Lung microvascular endothelial cell (primary cell): ENCODE measurements at places on chromosomes 3 and 15. TPM values are rescaled to one million over a fixed set of nuclear protein-coding genes. Genes with fewer than 3 reads are reported as not detected.

GRCh38 chr3:168501570-168501969, 405.8 kb upstream of the GOLIM4 start:
- no peak for DNase-seq

The CKMT1A gene
- not detected in 2 replicates for total RNA-seq

- DNase-seq = no peak
Observed at GRCh38 chr3:3745693-3746092, 53.5 kb upstream of the LRRN1 start.

- no peak for DNase-seq
Observed at GRCh38 chr3:126527455-126528211, 3.7 kb downstream of the CHST13 start.

DNA sequence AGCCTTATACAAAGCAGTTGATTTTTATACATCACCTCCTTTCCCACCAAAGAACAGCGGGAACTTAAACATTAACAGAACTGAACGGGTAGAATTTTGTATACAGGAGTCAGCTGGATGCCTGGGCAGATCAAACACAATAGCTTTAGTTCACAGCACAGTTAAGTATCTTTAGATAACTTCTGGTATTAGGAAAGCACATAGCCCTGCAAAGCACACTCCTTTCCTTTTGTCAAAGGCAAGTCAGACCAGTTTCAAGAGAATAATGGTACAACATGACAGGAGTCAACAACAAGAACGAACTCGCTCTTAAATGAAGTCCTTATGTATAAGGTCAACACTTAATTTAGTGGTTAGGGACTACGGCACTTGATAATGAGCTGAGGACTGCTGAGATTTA, 26.3 kb downstream of the ABCC5 start:
- no peak for DNase-seq

- peak; percentile 52 for DNase-seq
Observed at GRCh38 chr3:141411251-141411771, 43.0 kb downstream of the ZBTB38 start.

- peak; percentile 28 for DNase-seq
Observed at GRCh38 chr15:74782259-74783071, 585 bp downstream of the CSK start.

DNA sequence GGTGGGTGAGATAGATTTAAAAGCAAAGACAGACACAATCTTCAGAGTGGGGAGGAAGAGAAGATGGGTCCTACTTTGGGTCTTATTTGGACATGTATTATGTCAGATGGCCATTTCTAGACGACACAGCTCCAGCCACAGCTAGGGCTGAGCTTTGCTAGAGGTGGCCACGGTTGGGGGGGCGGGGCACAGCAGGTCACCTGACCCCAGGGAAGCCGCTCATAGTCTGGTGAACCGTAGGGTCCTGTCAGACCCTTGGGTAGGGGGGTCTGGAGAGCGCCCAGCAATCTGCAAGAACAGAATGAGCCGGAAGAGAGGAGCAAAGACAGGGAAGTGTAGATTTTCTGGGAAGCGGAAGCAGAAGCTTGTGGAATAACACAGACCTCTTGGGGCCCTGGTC, 6.6 kb downstream of the EPB42 start:
- no peak for DNase-seq

- no peak for DNase-seq
Observed at GRCh38 chr15:91927585-91927984, 74.1 kb downstream of the SLCO3A1 start.

DNA sequence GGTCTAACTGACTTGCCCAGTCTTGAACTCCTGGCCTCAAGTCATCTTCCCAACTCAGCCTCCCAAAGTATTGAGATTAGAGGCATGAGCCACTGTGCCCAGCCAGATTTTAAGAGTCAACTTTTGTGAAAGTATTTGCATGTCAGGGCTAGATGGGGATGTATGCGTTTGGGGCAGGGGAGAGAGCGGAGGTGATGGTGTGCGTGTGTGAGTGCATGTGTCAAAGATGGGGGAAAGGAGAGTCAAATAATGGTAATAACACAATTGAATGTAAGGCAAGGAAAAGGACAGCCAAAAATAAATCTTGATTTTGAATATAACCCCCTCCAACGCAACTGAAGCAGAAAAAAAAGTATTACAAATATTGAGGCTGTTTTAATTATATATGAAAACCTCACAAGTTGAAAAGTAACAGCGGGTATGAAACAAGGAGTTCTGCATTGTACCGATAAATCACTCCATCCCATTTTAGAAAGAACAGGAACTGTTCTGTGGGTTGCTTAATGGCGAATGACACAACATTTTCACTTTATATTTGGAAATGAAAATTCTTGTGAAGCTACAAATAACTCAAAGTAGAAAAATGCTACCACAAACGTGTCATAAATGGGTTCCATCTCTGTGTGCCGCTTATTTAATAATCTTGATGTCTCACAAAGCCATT, 29.9 kb upstream of the LDHAL6B start:
- no peak for DNase-seq

The RGMA gene
- 0.20 and 0.22 TPM in 2 replicates for total RNA-seq

The CLEC3B gene
- 0.20 and 0.22 TPM in 2 replicates for total RNA-seq

DNA sequence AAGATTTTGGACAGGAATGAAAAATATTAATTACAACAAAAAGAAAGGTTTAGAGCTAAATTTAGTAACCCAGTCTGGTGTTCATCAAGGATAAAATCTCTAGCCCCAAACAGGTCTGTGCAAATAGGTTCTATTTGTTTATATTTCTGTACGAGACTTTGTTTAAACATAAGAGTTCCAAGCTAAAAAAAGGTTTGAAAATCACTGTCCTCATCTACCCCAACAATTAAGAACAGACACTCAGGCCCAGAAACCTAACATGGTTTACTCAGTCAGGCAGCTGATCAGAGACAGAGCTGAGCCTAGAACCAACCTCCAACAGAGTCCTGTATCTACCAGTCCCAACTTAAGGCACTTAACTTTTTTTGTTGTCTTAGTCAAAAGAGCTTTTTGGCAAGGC, 49.3 kb downstream of the SNX4 start:
- DNase-seq = no peak

DNA sequence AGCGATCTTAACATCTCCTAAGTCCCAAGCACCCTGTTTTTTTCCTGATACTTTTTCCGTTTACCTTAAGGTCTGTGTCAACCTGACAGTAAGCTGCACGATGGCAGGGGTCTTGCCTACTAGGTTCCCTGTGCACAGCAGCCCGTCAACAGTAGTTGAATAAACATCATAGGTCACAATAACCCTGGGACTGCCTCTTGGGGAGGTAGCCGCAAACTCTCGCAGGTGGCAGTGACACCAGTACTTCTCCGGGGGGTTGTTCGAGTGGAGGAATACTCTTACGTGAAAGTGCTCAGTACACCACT, 365 bp upstream of the PDCD6IP start:
- no peak for DNase-seq

- DNase-seq = no peak
Observed at GRCh38 chr3:156626104-156626503, 48.3 kb upstream of the TIPARP start.

DNA sequence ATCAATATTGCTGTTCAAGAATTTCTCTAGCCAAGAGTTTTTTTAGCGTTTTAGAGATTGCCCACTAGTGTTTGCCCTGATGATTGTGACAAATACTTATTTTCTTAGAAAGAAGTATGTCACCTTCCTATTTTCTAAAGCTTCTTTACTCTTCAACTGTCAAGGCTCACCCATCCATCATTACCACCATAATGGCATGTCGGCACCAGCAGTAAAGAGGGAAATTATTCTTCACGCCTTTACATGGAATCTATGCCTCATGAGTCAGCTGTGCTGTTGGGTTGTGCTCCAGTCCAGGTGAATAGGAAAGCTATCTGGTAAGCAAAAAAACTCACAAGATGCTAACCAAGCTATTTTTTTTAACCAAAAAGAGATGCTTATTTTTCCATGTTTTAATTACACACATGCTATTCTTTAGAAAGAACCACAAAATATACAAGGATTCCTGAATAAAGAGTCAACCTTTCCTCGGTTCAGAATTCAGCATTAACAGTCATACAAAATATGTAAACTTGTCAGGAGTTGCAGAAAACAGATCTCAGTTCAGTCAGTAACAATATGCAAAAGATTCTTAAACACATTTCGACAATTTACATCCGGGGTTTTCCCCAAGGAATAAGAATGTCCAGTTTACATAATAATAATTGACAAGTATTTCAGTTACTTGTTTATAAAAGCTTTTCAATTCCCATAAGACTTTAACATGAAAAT, 128.0 kb downstream of the ATP8B4 start:
- DNase-seq = no peak

- DNase-seq = peak; percentile 81
Observed at GRCh38 chr15:70892912-70893560, 410 bp downstream of the LRRC49 start.

The PP2D1 gene
- total RNA-seq = not detected in 2 replicates

The MESP1 gene
- total RNA-seq = under 0.01 and 0.22 TPM in 2 replicates

GRCh38 chr15:90690585-90690984, 26.6 kb upstream of the BLM start:
- no peak for DNase-seq

The GOLGA8J gene
- total RNA-seq = not detected in 2 replicates

The GRAMD2A gene
- under 0.01 TPM in 1 of 2 replicates, not detected in the other for total RNA-seq

DNA sequence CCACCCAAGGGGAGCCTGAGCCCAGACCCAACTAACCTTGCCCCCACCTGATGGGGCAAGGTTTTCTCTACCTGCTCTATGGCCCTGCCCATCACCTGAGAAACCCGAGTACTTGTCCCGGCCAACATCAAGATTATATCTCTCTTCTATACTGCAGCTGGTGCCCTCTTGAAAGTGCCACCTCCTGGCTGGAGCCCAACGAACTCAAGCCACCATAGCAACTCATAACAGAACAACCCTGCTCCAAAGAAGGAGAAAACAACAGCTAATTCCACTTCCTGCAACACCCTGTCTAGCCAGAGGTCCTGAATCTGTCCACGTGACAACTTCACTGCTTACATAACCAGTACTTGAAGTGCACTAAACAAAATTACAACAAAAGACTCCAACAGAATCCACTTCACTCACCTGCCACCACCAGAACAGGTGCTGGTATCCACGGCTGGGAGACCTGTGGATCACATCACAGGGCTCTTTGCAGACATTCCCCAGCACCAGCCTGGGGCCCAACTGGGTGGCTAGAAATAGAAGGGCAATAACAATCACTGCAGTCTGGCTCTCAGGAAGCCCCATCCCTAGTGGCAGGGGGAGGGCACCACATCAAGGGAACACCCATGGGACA, 49.2 kb downstream of the PIERCE2 start:
- DNase-seq = no peak

The MST1R gene
- under 0.01 and 0.22 TPM in 2 replicates for total RNA-seq

DNA sequence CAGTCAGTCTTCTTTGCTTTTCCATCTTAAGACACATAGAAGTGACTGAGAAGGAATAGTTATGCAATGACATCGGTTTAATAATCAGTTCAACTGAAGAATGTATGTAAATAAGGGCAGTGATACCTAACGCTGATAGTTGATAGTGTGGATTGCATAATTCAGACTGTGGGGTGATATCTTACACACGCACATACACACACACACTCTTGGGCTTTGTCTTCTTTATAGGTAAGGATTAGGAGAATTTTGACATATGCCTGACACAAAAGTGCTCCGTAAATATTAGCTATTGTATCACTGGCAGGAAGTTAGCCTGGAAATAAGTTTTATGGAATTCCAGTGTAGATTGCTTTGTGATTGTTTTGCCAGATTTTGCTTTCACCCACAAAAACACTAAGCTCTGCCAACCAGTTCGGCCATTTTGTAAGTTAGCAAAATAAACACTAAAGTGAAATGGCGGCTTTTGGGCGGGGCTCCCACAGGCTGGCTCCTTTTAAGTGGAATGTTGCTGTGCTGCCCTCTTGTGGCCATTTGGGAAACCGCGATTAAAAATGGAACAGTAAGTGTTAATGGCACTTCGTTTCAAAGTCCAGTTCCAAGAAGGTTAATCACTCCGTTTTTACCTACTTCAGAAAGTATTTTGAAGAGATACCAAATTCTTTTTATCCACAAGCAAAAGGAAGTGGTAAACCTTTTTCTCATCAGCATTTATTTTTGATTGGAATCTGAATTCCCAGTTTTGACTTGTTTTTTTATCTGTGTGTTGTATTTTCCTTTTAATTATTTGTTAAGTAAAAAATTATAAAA, 17.7 kb downstream of the CHD2 start:
- DNase-seq = peak; percentile 93

The DNAH12 gene
- total RNA-seq = under 0.01 TPM in 1 of 2 replicates, not detected in the other

The EPHA3 gene
- total RNA-seq = not detected in 2 replicates

DNA sequence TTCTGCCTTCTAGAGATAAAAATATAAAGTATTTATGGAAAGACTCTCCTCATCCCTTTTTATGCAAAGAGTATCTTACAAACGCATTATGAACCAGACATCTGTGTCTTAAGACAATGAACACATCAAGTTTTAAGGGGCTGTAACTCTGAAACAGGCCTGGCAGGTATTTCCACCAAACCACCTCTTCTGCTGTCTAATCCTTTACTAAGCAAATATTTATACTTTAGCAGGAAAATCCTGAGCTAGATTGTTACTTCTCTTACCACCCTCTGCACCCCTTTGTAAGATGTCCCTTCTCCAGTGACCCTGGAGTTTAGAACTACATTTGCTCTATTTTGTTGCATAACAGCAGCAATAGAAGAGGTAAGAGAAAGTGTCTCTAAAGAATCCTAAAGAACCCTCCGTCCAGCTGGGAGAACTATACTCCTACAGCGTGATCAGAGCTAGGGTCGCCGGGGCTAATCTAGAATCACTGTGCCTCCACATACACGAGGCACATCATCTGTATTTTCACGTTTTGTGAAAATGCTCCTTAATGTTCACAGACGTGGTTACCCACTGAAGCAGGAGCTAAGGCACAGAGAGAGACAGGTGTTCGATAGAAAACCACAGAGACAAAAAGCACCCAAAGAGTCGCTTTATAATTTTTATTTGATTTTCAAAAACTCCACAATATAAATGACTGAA, 129.6 kb downstream of the FOXP1 start:
- DNase-seq = no peak

The ASB14 gene
- not detected in 2 replicates for total RNA-seq

DNA sequence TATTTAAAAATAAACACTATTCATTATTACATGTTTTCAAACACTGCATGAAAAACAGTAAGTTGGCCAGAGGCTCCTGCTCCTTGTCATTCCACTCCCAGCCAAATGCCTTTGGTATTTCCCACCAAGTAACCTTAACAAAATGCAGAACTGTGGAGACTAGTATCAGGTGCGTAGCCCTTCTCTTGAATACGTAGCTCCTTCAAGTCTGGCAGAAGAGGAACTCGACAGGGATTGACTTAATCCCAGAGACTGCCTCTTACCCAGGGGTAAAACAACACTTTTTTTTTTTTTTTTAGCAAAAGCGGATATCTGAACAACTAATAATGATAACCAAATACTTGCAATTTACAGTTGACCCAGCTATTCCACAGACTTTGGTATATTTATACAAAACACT, 738 bp downstream of the COMMD2 start:
- DNase-seq = peak; percentile 5
